ENCODE measurements at places on chromosomes 12 and 14.

GRCh38 chr14:69096246-69096645 lies 56.7 kb downstream of the DCAF5 start:
- H3K36me3 ChIP-seq: no peaks in the 10 kb centered on the region
- H3K27me3 ChIP-seq: no peaks in the 10 kb centered on the region
- peaks cover 6% of the 10 kb centered on the region for H3K4me1 ChIP-seq
- H3K4me3 ChIP-seq: no peak overlapping the region

- no peaks in the 10 kb centered on the region for H3K27me3 ChIP-seq
- H3K36me3 ChIP-seq: no peaks in the 10 kb centered on the region
- no peak for DNase-seq
- H3K27ac ChIP-seq: no peak overlapping the region
- no peaks in the 10 kb centered on the region for H3K4me1 ChIP-seq
- H3K4me3 ChIP-seq: no peak overlapping the region
Observed at GRCh38 chr12:8446642-8447547, 8.9 kb upstream of the CLEC6A start.

- H3K4me1 ChIP-seq: no peaks in the 10 kb centered on the region
- H3K27ac ChIP-seq: no peak overlapping the region
- H3K27me3 ChIP-seq: no peaks in the 10 kb centered on the region
- H3K36me3 ChIP-seq: no peaks in the 10 kb centered on the region
- no peak overlapping the region for H3K4me3 ChIP-seq
- no peak for DNase-seq
Observed at GRCh38 chr12:25017336-25017735, 68.4 kb upstream of the BCAT1 start.

DNA sequence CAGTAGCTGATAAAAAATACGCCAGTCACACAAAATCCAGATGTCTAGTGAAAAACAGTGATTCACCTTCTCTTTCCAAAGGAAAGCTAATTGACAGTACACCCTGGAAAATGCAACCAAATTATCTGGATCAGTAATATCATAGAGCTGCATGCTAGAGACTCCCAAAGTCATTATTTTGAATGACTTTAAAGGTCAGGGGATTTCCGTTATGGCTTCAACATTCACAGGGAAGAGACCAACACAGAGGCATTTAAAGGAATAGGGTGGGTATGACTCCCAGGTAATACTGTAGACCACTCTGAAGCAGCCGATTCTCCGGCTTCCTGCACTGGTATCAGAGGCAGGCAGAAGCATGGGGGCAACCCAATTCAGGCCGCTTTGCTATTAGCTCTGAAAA lies 190.4 kb downstream of the STXBP6 start:
- H3K4me3 ChIP-seq: no peak overlapping the region
- H3K27me3 ChIP-seq: no peaks in the 10 kb centered on the region
- H3K27ac ChIP-seq: no peak overlapping the region

- no peaks in the 10 kb centered on the region for H3K36me3 ChIP-seq
- no peak overlapping the region for H3K4me3 ChIP-seq
- H3K4me1 ChIP-seq: no peaks in the 10 kb centered on the region
- no peaks in the 10 kb centered on the region for H3K27me3 ChIP-seq
- DNase-seq: peak; percentile 68
Observed at GRCh38 chr12:71947645-71948105, 9.0 kb downstream of the TPH2 start.

DNA sequence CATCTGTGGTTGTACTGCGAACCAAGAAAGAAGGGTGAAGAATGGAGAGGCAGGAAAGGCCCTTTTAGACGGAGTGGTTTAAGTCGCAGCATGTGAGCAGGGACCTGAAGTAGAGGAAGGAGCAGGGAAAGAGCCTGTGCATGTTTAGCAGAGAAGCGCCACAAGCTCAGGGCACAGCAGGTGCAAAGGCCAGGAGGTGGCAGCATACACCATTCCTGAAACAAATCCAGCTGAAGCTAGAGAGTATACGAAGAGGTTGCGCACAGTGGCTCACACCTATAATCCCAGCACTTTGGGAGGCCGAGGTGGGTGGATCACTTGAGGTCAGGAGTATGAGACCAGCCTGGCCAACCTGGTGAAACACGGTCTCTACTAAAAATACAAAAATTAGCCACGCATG lies 49.9 kb downstream of the HELB start:
- H3K27me3 ChIP-seq: no peaks in the 10 kb centered on the region
- no peaks in the 10 kb centered on the region for H3K4me1 ChIP-seq
- H3K4me3 ChIP-seq: no peak overlapping the region
- no peak for DNase-seq
- H3K27ac ChIP-seq: no peak overlapping the region
- H3K36me3 ChIP-seq: no peaks in the 10 kb centered on the region

Data from breast epithelium (tissue), 4 donors.